ENCODE measurements at places on chromosomes 7 and 10.

- no peak for ATAC-seq
These were observed 10.2 kb downstream of the MAD1L1 start for GRCh38 chr7:2222516-2222915.

DNA sequence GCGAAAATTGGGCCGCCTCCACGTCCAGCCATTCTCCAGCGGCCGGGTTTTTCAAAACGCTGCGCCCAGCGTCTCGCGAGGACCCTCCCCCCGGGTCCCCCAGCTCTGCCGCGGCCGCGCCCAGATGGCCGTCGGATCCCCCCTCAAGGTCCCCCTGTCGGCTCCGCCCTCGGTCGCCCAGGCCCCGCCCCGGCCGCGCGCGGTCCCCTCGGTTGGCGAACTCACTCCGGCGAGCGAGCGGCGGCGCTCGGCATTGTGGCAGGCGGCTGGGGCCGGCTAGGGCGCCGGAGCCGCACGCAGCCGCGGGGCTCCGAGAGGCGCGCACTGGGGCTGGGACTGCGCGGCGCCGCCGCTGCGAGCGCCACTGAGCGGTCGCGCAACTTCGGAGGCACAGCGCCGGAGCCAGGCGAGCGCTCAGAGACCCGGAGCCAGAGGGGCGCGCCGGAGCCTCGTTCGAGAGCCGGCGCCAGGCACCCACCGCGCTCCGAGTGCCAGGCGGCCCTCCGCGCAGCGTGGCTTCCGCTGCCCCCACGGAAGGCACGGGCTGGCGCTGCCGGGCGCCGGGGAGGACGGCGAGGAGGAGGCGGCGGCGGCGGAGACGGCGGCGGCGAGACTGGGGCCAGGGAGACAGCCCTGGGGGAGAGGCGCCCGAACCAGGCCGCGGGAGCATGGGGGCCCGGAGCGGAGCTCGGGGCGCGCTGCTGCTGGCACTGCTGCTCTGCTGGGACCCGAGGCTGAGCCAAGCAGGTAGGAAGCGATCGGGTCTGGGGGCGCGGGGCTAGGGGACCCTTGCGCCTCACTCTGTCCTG lies at the start of gene UNC5B:
Gene UNC5B, plus strand, starts transcription at position 253 of the 809 bp plus-strand sequence. Its CDS starts 416 bp downstream, at position 669.
- peak; percentile 68 for ATAC-seq

- no peak for ATAC-seq
These were observed 173.4 kb upstream of the NRP1 start for GRCh38 chr10:33507662-33508425.

- ATAC-seq, result no peak
These were observed 83.7 kb upstream of the EFCAB10 start for GRCh38 chr7:105664816-105665525.

All from stimulated activated memory B cell treated with anti-CD40 and anti-IgM and Interleukin-4, amounts not matched to agents 10 μg/mL and 1 μg/mL and 100 μg/mL, for 72 hours (primary cell).